BJ (cell line): ENCODE measurements at places on chromosomes 1 and 21. TPM values are rescaled to one million over a fixed set of nuclear protein-coding genes. Genes with fewer than 3 reads are reported as not detected.

Gene CFH
- 13.6 and 30.0 TPM in 2 replicates for polyA plus RNA-seq

Gene SMIM1
- 1.0 TPM in 2 replicates for polyA plus RNA-seq

Gene ASCL5
- polyA plus RNA-seq = 0.06 TPM in 1 of 2 replicates, not detected in the other

Gene NCMAP
- polyA plus RNA-seq = not detected in 2 replicates

Gene SPATC1L
- polyA plus RNA-seq = 5.6 and 8.4 TPM in 2 replicates
